Stimulated activated CD4-positive, alpha-beta T cell treated with anti-CD3 and anti-CD28 coated beads, Interleukin-4, amount 100 ng/mL, for 1 hour (primary cell): ENCODE measurements at places on chromosomes 5 and 9.
A peak's percentile ranks its signal among the peaks of the same experiment; 100 is the strongest.

GRCh38 chr9:129336601-129337331 lies 158.7 kb upstream of the IER5L start:
- DNase-seq: peak; percentile 38

DNA sequence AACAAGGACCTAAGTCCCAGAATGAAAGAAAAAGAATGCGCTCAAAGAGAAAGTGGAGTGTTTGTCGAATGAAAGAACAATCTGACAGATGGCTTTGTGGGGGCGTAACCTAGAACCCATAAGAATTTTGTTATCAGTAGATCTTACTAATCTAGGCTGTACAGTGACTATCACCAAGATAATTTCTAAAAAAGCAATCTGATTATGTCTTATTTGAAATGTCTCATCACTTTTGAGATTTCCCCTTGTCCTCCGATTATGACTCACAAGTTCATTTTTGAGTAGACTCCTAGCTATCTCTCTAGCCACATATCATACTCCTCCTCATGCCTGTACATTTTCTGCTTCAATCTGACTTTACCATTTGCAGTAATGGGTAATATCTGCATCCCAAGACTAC lies 135.6 kb upstream of the SMARCA2 start:
- DNase-seq: no peak

DNA sequence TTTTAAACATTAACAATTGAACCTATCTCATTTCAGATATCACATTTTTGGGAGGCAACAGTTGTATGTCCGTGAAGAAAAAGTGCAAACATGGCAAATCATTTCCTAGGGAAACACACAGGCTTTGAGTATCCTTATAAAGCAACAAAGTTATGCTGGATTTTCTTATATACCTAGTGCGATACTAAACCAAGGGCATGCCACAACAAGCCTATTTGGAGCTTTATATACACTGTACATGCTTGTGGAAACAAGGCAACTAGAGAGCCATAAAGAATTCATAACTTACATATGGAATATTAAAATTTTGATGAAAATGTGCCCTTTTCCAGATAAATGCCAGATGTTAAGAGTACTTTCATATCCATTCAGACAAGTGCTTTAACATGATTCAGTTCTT lies 191.4 kb downstream of the DCP2 start:
- no peak for DNase-seq

DNA sequence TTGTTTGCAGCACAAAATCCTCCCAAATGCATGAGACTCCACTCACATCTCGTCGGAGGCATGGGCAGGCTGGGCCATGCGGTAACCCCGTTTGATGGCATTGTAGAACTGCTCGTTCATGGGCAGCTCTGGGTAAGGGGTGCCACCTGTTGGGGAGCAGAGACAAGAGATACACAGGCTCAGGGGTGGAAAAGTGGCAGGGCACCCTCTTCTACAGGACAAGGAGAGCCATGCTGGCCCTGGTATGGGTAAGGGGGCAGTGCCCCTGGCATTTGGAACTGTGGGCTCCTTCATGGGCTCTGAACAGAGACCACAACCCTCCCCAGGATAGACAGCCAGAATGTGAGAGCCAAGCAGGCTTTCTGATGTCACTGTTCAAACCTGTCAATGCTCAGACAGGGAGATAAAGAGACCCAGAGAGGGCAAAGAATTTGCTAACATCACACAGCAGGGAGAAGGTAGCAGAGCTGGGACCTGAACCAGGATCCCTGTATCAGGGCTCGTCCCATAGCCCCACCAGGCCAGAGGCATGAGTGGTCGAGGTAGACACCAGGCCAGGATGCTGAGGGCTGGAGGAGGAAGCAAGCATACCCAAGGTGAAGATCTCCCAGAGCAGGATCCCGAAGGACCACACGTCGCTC lies 33.2 kb upstream of the CSF1R start:
- no peak for DNase-seq

GRCh38 chr9:129138476-129139232 lies 27.4 kb downstream of the PTPA start:
- no peak for DNase-seq

DNA sequence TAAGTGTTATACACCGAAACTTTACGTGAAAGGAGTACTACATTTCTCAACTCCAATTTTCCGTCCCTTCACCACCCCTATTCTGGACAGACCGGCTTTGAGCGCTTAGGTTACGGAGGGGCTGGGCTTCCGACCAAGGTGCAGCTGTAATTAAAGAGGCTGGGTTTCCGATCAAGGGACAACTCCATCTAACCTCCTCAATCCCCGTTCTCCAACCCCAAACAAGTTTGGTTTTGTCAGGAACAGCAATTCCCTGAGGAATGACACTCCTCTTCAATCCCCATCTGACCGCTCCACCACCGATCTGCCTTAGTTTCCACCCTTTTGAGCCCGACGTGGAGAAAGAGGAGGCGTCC lies 577 bp downstream of the TUT7 start:
- DNase-seq: peak; percentile 5

- DNase-seq: no peak
Observed at GRCh38 chr5:107513337-107514085, 157.2 kb downstream of the EFNA5 start.

- no peak for DNase-seq
Observed at GRCh38 chr9:90058182-90058763, 453.5 kb downstream of the GADD45G start.

- DNase-seq: no peak
Observed at GRCh38 chr5:6220346-6221088, 157.8 kb downstream of the MED10 start.

DNA sequence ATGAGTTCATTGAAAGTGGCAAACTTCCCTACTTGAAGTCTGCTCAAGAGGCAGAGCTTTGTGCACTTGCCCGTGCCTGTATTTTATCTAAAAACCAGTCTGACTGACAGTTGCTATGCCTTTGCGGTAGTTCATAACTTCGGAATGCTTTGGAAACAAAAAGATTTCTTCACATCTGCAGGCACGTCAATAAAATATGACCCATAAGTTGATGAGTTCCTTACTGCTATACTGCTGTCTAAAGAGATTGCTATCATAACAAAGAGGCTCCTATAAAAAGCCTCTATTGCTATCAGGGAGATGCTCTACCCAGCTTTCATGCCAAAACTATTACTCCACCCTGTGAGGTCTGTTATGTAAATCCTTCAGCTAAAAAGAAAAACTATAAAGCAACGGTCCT lies 25.4 kb upstream of the RNF20 start:
- DNase-seq: no peak

GRCh38 chr5:151812757-151813309 lies 41.1 kb downstream of the G3BP1 start:
- no peak for DNase-seq

DNA sequence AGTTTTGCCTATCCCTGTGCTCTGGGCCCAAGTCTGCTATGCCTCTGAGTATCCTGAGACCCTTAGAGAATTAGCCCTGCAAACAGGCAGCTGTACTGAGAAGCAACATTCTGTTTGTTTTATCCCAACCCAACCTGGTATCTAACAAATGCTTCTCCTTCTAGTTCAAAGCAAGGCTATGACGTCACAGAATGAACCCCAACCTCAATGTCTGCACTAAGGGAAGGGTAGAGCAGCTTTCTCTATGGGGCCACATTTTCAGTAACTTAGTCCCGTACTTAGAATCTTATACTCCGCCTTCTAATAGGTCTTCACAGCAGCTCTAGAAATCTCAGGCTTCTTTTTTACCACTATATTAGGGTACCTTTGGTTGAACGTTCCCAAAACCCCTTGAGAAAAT lies 169.6 kb downstream of the TSSK1B start:
- DNase-seq: no peak

- no peak for DNase-seq
Observed at GRCh38 chr9:73011181-73011750, 58.4 kb upstream of the ALDH1A1 start.

DNA sequence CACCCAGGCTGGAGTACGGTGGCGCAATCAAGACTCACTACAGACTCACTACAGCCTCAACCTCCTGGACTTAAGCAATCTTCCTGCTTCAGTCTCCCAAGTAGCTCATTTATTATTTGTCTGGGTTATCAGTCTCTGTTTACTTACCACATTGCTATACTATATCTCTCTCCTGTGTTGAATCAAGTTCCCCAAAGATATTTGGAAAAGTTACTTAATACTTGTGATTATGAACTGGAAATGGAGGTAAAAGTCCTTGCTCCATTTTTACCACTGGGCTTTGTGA lies 55.6 kb downstream of the ANGPTL2 start:
- DNase-seq: no peak

DNA sequence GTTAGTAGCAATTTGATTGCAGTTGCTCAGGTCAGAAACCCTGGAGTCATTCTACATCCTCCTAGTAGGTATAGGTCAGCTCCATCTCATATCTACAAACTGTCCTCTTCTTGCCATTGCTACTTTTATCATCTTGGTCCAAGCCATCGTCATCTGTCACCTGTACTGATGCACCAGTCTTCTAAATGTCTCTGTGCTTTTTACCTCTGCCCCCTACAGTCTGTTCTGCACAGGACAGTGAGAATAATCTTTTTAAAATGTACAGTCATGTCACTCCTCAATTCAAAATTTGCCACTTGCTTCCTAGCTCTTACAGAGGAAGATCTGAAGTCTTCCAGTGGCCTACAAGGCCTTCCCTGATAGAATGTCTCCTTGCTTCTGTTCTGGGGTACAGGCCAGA lies 6.8 kb downstream of the NNT start:
- DNase-seq: no peak

GRCh38 chr5:75677607-75678006 lies 39.6 kb downstream of the POC5 start:
- no peak for DNase-seq

DNA sequence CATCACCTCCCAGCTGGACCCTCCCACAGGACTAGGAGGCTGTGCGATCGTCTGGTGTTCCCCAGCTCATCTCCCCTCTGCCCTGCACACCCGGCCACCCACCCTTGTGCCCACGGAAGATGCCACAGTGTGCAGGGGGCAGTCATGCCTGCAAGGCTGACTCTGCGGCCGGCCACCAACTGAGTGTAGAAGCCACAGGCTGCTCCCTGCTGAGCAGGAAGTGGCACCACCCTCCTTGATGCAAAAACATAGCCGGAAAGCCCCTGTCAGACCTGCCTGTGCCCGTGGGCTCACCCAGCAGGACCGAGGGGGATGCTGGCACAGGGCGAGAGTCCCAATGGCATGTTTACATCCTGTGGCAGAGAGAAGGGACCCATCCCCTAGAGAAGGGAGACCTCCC lies 40.3 kb upstream of the SLC12A7 start:
- no peak for DNase-seq

DNA sequence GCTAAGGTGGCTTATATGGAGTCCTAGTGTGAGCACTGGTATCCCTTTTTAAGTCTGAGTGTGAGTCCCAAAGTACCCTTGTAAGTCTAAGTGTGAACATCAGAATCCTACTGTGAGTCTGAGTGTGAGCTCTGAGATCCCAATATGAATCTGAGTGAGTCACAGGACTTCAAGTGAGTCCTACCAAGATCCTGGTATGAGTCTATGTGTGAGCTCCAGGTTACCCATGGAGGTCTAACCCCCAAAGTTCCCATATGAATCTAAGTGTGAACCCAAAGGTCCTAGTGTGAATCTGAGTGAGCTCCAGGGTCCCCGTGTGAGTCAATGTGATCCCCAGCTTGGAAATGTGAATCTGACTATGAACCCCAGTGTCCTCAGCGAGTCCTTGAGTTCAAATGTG lies 2.3 kb downstream of the CNTFR start:
- no peak for DNase-seq

GRCh38 chr9:78507037-78507436 lies 210.1 kb downstream of the PSAT1 start:
- DNase-seq: no peak

- no peak for DNase-seq
Observed at GRCh38 chr9:130058154-130058553, 4.4 kb downstream of the GPR107 start.

GRCh38 chr9:135186248-135187164 lies 99.0 kb downstream of the OLFM1 start:
- DNase-seq: no peak

GRCh38 chr9:128887914-128888350 lies 6.0 kb downstream of the LRRC8A start:
- DNase-seq: no peak

DNA sequence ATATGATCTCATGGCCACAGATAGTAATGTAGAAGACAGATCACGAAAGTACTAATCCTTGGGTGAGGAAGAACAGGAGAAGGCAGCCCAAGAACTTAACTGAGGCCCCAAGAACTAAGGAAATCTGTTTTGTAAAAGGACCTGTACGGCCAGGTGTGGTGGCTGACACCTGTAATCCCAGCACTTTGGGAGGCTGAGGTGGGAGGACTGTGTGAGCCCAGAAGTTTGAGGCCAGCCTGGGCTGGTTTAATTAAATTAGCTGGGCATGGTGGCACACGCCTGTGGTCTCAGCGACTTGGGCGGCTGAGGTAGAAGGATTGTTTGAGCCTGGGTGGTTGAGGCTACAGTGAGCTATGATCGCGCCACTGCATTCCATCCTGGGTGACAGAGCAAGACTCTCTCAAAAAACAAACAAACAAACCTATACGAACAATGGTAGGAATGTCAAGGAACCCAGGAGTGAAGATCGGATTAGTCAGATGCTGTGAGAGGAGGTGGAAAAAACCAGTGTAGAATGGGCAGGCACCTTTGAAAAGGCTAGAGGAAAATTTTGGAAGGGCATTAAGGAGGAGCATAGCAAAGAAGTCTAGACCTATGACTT lies 283.8 kb upstream of the DMRT1 start:
- DNase-seq: no peak

GRCh38 chr5:163177971-163178370 lies 259.4 kb upstream of the CCNG1 start:
- DNase-seq: no peak

- DNase-seq: no peak
Observed at GRCh38 chr9:6630502-6631206, 14.9 kb downstream of the GLDC start.

- no peak for DNase-seq
Observed at GRCh38 chr5:107869438-107870115, 198.8 kb upstream of the EFNA5 start.

GRCh38 chr5:72882989-72883388 lies 66.5 kb downstream of the TNPO1 start:
- DNase-seq: no peak

DNA sequence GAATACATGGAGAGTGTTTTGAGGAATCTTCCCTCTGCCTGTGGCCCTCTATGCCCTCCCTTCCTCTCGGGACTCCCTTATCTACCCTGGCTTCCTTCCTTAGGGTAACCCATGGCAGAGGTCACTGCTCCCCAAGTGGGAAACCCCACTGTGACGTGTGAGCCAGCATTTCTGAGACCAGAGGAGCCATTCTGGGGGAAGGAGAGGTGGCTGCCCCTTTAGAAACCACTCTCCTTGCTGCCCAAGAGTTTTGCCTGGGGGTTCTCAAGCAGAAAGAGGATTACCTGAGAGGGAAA lies 23.1 kb downstream of the CCNJL start:
- DNase-seq: no peak

DNA sequence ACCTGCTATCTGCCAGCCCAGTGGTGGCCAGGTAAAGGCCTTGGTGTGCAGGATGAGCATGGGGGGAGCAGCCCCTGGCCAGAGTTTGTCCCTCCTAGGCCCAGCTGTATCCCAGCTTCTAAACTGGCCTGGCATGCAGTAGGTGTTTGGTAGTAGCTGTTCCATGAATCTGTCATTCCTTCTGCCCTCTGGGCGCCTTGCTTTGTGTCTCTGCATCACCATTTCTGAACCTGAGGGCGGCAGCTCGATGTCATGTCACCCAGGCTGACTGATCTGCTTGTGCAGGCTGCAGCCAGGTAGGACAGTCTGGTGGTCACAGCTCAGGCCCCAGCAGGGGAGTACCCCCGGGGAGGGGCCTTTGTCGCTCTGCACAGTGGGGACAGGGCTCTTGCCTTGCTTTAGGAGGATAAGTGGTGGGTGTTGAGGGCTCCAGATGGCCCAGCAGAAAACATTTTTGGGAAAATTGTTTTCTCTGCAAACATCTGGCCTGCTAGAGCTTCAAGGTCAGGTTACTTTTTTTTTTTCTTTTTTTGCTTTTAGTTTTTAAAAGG lies 4.6 kb upstream of the SUSD3 start:
- no peak for DNase-seq
